K562 (cell line): ENCODE measurements at places on chromosomes 1 and 21. TPM values are rescaled to one million over a fixed set of nuclear protein-coding genes. Genes with fewer than 3 reads are reported as not detected.

The IGSF3 gene
- 14.4 and 15.0 TPM in 2 replicates for total RNA-seq

The AMY1C gene
- not detected in 2 replicates for total RNA-seq

The MYOM3 gene
- not detected in 2 replicates for total RNA-seq

The SMG5 gene
- 78.4 and 85.9 TPM in 2 replicates for total RNA-seq

The ST3GAL3 gene
- 18.9 and 20.7 TPM in 2 replicates for total RNA-seq

The RXFP4 gene
- total RNA-seq: not detected in 2 replicates

GRCh38 chr21:44370027-44370735 is 16.8 kb downstream of the TRPM2 start:
- peak; percentile 70 for DNase-seq

DNA sequence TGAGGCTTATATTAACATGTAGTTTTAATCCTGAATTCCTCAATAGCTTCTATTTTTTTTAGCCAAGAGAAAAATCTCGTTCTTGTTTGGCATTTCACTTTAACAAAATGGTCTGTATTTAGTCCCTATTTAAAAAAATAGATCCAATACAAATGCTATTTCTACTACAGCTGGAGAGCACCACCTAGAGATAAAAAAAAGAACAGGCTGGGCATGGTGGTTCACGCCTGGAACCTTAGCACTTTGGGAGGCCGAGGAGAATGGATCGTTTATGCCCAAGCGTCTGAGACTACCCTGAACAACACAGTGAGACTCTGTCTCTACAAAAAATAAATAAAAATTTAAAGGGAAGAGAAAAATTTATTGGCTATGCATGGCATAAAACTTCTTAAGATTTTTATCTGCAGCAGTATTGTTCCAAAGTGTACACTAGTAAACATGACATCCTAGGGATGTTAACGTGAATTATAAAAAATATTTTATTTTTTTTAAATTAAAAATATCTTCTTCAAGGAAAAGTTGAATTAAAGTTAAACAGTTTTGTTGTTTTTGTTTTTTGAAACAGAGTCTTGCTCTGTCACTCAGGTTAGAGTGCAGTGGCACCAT is 4.4 kb downstream of the ST7L start:
- DNase-seq: no peak

DNA sequence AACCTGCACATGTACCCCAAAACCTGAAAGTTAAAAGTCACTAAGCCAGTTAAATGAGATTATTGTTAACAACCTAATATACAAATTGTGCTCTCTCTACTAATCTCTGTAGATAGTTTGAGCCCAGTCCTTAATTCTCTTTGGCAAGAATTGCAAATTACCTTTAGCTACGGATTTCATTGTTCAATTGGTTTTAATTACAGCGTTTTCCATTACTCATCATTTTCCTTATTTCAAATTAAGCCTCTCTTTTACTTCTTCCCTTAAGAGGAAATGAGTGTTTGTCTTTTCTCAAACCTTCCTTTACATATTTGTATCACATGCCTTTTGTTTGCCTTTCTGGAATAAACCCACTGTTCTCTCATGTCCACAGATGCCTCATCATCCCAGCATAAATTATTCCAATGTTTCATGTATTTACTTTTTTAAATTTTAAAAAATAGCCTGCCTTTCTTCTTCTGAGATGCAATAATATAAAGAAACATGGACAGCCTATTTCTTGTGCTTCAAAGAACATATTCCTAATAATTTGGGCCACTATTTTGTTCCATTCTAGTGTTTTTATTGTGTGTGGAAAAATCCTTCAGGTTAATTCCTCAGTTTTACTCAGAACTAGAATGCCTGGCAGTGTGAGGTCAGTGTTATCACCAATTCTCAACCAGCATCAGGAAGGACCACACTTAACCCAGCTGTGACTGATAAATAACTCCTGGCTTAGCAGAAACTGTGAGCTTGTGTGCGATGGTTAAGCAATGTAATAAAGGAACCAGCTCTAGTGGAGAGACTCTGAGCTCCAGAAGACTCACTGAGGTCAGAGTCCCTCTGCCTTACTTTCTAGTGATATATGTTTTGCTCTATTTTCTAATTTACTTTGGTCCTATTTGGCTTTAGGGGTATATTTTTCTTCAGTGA is 600.5 kb downstream of the LTN1 start:
- no peak for DNase-seq

- DNase-seq: peak; percentile 52
These were observed 45.7 kb downstream of the ABCD3 start for GRCh38 chr1:94463765-94464330.

GRCh38 chr1:199242601-199243000 is 603.8 kb downstream of the PTPRC start:
- DNase-seq: no peak

DNA sequence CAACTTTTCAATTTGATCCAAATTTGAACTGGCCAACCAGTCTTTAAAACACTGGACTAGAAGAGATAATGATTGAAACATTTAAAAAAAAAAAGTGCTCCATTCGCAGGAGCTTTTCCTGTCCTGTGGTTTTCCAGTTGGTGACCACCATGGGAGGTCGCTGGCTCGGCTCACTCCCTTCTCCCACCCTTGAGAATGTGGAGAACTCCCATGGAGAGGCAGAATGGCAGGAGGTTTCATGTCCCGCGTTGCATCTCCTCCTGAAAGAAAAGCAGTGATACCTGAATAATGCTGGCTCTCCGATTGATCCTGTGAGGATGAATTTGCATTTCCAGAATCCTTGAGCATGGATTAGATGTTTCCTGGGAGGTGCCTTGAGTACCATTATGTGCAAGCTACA is 16.5 kb upstream of the MPZL1 start:
- DNase-seq: no peak

- no peak for DNase-seq
These were observed 15.3 kb downstream of the BEND5 start for GRCh38 chr1:48761411-48761810.

GRCh38 chr1:221747839-221748238 is 6.0 kb upstream of the DUSP10 start:
- DNase-seq: no peak
